SW480 (cell line): ENCODE measurements at places on chromosomes 3 and 15.
A peak's percentile ranks its signal among the peaks of the same experiment; 100 is the strongest.

DNA sequence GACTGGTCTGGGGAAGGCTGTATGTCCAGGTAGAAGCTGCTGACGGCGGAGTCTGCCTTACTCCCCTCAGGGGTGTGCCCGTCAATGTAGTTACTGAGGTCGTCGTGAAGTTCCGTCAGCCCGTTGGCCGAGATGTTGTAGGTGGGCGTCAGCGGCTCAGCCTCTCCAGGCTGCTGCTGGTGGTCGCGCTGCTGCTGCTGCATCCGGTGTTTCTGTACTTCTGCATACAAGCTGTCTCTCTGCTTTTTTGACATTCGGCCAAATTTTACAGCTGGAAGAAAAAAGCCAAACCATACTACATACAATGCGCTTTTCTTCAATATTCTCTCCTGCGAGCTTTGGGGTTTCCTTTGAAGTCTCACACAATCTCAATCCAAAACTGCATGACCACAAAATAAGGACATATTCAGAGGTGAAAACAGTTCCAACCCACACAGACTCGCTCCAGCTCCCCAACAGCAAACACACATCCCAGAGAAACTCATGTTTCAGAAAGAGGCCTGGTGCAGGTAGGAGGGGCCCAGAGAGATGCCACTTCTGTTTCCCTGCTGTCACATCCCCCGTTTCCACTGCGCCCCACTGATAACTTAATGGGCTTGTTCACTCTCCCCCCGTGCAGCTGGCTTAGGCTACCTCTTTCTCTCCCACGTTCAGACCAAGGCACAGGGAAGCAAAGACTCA lies 32.5 kb upstream of the ICE2 start:
- no peak for DNase-seq

- no peak for DNase-seq
These were observed 361.9 kb downstream of the CLSTN2 start for GRCh38 chr3:140296796-140297352.

DNA sequence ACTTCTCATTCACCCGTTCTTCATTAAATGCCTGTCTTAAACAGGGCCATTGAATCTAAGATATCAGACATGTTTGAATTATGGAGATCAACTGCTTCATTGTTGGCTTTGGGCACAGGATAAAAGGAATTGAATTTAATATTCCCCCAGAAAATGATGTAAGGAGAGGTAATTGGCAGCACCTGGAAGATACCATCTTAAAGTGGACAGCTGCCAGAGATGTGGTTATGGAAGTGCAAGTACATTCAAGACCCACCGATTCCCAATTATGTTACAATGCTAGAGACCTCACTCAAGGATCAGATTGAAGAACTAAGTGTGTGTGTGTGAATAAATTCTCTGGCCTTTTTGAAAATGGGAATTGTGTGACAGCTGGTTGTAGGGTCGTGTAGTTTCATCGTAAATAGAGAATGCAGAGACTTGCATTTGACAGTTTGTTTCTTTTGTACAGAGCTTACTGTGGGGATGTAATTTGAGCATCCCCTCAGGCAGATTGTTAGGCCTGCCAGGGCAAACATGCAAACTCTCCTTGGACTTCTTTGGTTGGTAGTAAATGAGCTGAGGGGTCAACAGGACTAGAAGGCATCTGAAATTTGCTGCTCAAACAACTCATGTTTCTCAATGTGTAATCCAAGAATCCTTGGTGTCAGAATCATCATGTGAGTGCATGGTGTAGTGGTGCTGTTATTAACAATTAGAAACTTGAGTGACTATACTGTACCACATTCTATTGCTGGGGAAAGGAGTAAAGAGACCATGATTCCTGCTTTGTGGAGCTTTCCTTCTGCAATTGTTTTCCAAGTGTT lies 359.2 kb upstream of the THRB start:
- no peak for DNase-seq

- peak; percentile 62 for DNase-seq
These were observed 47.4 kb downstream of the TJP1 start for GRCh38 chr15:29774900-29775299.

- no peak for DNase-seq
These were observed 467 bp downstream of the HGD start for GRCh38 chr3:120681506-120682038.

DNA sequence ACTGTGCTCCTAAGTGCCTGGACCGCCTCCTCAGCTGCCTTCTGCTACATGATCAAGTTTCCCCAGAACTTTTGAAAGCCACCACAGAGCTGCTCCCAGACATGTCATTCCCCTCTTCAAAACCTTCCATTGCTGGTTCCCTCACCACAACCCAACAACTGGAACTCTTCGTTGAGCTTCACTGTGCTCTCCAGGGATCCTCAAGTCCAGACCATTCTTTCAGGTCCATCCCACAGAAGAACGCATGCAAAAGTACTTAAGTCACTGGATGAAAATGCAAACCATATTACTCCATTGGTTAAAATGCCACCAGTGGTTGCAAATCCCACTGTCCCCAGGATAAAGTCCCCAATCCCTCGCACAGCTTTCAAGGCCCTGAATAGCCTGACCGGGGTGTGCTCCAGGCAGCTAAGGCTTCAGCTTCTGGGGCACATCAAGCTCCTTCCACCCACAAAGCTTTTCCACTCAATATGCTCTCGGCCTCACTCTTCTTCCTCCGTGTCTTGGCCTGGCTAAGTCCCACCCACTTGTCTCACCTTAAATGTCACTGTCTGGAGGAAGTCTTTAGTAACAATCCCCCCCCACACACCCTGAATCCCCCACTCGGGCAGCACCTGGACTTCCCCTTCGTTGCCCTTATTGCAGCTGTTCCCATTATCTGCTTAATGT lies 84.8 kb downstream of the XXYLT1 start:
- no peak for DNase-seq

GRCh38 chr15:100602823-100603393 lies 519 bp downstream of the ASB7 start:
- DNase-seq, result peak; percentile 33

DNA sequence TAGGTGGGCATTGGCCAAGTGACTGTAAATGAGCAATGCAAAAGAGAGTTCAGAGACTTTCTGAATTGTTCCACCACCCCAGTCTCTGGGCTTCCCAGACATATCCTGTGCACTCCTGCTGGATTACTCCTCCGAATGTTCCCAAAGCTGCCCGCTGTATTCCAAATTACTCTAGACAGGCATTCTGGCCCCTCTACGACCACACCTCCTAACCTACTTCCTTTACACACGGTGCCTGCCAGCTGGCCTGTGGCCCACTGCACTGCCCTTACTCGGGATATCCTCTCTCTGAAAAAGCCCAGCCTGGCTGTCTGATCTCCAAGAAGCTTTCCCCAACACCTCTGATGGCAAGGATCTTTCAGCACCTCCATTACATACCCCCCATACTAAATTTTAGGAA lies 66.6 kb downstream of the DUT start:
- DNase-seq, result no peak

DNA sequence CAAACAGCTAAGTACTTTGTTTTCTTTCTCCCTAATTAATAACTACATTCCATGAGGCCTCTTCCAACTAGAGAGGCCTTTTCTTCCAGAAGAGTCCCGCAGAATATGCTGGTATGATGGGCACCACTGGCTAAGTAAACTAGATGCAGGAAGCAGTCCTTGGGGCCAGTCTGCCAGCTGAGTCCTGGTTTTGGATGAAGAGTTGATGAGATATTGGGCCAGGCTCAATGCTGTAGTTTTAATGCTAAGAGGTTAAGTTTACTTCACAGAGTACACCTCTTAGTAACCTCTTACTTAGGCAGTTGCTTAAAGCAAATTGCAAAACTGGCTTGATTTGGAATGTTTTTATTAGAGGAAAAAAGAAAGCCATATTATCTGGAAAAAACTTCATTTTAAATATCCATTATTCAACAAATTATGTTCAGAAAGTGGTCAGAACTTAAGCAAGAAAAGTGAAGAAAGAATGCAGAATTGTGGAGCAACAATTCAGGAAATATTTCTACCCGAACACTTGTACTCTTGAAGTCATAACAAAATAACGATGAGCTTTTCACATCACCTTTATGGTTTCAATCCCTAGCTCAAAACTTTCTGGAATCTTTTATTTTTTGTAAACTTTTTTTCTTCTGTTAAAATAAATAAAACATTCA lies 178.4 kb upstream of the CDIN1 start:
- no peak for DNase-seq

DNA sequence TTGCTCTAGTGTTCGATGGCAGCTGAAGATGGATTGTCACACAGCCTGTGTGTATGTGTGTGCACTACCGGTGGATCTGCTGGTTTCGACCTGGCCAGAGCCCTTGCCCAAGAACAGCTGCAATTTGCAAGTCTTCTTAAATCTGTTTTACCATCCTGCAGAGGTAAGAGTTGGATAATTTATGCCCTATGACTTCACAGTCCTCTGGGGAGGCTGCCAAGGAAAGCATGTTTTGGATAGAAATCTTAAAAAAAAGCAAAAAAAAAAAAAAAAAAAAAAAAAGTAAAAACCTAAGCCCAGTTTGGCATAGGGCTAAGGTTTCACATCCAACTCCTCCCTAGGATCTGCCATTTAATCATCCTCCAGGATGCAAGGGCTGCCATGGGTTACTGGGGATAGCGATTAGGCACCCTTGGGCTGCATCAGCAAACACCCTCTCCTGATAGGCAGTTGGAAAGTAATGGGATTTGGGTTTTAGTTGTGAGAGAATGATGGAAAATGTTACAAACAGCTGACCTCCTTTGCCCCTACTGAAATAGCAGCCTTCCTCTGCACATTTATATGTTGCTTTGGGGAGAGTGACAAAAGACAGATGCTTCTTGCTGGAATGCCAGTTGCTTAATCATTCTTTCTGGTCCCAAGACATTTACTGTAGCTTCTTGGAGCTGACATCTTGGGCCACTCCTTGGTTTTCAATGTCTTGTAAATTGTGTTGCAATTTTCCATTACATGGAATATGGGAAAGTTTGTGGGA lies 35.4 kb downstream of the CD200R1L start:
- no peak for DNase-seq

DNA sequence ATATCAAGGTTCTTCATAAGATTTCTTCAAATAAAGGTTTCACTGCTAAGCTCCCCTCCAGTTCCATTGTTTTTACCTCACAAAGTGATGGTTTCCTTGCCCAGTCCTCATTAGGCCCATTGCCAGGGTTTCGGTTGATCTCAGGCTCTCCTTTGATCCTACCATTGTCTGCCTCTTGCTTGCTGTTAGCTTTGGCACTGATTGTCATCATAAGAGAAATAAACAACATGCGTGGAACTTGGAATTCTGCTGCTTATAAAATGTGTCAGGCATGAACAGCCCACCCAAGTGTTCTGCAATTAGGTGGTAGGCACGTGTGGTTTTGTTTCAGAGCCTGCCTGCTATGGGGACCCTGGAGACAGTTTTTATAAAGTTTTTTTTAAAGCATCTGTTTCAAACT lies 107.6 kb upstream of the BFSP2 start:
- DNase-seq, result no peak

DNA sequence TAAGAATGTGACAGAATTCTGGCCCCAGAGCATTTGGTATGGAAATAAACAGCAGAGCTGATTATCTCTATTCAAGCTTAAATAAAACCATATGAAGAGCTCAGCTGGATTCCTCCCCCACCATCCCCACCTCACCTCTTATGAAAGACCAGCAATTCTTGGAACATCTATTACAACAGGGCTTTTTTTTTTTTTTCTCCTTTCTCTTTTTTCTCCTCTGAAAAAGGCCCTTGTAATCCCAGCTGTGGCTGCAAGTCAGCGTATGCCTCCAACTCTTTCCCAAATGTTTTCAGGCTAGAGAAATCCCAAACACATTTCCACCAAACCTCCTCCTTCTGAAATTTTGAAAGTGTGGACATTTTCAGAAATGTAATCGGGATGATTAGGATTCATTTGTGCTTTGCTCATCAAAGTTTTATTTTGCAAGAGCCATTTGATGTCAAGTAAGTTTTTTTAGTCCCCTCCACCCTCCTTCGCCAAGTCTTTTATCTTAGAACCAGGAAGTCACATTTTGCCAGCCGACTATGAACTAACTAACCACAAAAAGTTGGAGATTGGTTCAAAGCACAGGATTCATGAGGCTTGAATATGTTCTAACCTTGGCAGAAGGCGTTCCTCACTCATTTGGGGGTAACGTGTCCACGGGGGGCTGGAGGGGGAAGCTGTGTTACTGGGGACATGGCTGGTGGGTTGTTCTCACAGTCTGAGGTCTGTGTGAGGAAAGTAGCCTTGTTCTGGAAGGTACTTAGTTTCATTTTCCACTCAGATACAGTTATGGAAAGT lies 142.0 kb upstream of the PDZRN3 start:
- peak; percentile 23 for DNase-seq

DNA sequence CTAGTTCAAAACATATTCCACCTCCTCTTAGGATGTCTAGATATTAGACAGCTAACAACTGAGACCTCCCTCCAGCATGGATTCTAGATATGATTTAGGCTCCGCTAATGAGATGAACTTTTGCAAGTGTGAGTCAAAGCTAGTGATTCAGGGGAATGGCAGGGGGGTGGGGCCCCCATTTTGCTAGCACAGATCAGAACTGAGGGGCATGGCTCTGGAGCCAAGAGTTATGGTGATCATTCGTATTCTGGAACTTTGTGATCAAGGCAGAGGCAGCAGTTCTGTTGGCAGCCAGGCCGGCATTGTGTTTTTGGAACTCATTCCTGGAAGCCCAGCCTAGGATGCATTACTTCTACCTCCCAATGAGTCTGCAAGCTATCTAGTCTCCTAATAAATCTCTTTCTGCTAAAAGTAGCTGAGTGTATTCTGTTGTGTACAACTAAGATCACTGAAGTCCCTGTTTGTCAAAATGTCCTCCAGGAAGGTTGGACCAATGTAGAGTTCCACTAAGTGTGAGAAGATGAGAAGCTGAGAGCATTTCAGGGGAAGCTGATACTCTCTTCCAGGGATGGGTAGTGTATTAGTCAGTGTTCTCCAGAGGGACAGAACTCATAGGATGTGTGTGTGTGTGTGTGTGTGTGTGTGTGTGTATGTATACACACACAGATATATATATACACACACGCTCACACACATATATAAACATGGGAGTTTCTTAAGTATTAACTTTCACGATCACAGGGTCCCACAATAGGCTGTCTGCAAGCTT lies 312.7 kb downstream of the TLE3 start:
- peak; percentile 89 for DNase-seq

- DNase-seq, result no peak
These were observed 82.9 kb downstream of the SCN11A start for GRCh38 chr3:38968891-38969290.

DNA sequence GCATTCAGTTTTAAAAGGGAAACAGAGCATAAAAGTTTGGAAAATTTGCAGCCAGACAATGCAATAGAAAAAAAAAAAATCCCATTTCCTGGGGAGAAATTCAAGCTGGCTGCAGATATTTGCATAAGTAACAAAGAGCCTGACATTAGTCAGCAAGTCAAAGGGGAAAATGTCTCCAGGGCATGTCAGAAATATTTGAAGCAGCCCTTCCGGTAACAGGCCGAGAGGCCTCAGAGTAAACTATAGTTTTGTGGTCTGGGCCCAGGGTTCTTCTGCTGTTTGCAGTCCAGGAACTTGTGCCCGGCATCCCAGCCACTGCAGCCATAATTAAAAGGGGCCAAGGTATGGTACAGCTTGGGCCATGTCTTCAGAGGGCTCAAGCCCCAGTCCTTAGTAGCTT lies 411.6 kb upstream of the BCHE start:
- no peak for DNase-seq

DNA sequence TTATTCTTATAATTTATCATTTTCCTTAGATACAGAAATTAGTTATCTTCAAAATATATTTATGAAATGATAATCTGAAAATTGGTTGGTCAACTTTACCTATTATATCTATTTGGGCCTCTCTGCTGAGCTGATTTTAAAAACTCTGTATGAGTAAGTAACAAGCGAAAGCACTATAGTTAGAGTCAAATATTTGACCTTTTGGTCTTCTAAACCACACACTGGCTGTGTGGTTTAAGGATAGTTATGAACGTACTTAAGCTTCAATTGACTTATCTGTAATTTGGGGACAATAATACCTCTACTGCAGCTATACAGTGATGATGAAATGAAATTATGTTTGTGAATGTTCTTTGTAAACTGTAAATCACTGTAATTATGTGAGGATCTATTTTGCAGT lies 763.9 kb upstream of the GRM7 start:
- DNase-seq, result no peak
